Stimulated activated CD8-positive, alpha-beta memory T cell treated with anti-CD3 and anti-CD28 coated beads, Interleukin-4, amount 100 ng/mL, for 4 hours (primary cell): ENCODE measurements at places on chromosomes 12 and 14.

DNA sequence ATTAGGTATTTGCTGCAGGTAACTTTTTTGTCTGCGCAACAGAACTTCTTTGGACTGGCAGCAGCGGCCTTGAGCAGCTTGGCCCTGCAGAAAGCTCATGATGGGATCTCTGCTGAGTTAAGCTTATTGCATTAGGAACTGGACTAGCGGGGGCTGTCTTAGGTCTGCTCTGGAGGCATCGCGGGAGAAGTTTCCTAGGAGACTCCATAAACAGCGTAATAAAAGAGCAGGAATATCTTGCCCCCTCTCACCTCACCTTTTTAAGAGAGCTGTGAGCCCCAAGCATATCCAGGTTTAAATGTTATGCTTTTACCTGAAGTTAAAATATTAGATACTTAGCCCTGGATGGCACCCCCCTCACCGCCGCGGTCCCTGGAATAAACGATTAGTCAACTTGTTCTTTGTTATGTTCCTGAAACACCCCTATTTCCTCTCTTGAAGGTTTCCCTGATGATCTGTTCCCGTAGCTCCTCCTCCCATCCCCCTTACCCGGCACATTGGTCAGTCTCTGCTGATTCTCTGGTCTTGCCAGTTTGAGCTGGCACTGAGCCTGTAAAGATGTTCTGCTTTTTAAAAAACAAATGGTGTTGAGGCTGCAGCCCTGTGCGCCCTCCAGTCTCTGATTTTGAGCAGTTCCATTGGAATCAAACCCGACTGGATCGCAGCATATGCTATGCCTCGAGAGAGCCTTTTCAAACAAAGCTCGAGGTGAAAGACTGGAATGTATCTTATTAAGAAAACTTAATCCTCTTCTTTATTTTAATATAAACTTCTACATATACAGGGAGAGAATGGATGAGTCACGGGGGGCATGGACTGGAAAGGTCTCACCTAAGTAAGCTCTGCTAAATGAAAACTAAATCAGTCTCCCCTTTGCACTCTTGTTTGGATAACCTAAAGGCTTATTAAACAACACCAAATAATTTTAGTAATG is 1.9 kb downstream of the MLXIP start:
- no peak for DNase-seq

- no peak for DNase-seq
Measured at GRCh38 chr12:128813883-128814282, 9.9 kb downstream of the SLC15A4 start.

DNA sequence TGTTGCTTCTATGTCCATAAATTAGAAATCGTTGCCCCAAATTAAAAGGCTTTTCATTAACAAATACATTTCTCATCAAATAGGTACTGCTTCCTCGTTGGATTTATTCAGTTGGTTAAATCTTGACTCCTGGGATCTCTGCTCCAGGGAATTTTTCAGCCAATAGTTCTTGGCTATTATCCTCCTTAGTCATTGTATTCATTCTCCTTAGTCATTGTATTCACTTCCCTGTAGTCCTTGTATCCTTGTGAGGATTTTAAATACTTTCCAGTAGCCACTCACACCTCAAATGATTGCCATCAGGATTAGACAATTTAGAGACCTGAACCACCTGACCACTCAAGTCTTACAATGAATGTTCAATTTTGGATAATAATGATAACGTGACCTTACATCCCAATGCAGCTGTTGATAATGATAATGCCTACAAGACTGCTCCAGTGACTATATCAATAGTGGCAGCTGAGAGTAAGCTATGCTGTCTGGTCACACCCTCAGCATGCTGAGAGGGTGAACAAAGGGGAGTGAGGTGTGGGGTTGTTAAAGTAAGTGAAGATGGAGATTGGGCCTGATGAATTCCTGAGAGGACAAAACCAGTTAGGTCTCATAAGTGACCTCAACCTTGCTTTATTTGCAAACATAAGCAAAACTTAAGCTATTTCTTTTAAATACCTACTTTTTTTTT is 193.7 kb upstream of the RTL1 start:
- DNase-seq: no peak

GRCh38 chr12:66210840-66211239 is 21.8 kb downstream of the IRAK3 start:
- DNase-seq: no peak

- no peak for DNase-seq
Measured at GRCh38 chr12:89947437-89948270, 239.0 kb upstream of the ATP2B1 start.

- no peak for DNase-seq
Measured at GRCh38 chr12:16524378-16524777, 81.6 kb downstream of the LMO3 start.

- no peak for DNase-seq
Measured at GRCh38 chr14:31229638-31230572, 22.3 kb upstream of the HECTD1 start.

- DNase-seq: no peak
Measured at GRCh38 chr12:20345866-20346265, 22.5 kb upstream of the PDE3A start.

- DNase-seq: no peak
Measured at GRCh38 chr14:77763978-77764377, 3.0 kb upstream of the SNW1 start.

DNA sequence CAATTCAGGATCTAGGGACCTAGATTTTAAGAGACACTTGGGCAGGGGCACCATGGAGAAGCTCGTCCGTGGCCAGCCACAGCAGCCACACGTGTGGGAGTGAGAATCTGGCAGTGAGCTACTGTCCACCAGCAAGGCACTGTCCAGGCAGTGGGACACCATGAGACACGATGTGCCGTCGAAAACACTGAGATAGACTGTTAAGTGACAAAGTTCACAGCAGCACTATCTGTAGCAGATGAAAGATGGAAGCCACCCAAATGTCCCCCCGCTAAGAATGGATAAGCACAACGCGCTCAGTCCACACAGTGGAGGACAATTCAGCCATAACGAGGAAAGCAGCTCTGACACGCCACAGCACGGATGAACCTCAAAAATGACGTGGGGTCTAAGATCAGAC is 19.7 kb downstream of the RILPL1 start:
- no peak for DNase-seq
